ENCODE measurements at places on chromosomes 1 and 21.

DNA sequence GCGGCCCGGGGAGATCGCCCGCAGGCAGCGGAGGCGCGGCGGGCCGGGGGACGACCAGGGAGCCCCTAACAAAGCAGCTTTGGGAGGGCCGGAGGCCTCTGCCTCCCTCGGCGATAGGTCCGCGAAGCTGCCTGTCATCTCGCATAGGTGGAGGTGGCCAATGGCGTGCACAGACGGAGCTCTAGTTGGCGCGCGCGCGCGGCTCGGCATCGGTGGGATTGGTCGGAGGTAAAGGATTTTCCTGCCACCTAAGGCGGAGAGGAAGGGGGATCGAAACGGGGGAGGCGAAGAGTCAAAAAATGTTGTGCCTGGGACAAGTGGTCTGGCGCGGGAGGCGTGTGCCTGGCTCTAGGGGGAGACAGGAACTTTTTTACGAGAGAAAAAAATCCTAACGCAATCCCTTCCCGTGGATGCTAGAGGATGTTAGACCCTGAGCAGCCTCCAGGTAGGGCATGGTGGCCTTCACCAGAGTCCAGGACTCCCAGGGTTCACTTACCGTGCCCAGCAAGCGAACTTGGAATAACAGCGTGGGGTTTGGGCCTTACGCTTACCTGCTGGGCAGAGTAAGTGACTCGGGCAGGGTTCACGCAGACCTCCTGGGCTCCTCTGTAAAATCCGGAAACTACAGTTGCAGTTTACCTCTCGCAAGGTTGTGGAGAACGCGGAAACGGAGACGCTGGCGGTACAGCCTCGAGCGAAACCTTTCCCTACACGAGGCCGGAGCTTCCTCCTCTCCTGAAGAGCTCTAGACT, 99.9 kb upstream of the SOD1 start:
- peak; percentile 89 for DNase-seq

GRCh38 chr1:155499953-155500639, 62.5 kb downstream of the ASH1L start:
- DNase-seq: peak; percentile 18

DNA sequence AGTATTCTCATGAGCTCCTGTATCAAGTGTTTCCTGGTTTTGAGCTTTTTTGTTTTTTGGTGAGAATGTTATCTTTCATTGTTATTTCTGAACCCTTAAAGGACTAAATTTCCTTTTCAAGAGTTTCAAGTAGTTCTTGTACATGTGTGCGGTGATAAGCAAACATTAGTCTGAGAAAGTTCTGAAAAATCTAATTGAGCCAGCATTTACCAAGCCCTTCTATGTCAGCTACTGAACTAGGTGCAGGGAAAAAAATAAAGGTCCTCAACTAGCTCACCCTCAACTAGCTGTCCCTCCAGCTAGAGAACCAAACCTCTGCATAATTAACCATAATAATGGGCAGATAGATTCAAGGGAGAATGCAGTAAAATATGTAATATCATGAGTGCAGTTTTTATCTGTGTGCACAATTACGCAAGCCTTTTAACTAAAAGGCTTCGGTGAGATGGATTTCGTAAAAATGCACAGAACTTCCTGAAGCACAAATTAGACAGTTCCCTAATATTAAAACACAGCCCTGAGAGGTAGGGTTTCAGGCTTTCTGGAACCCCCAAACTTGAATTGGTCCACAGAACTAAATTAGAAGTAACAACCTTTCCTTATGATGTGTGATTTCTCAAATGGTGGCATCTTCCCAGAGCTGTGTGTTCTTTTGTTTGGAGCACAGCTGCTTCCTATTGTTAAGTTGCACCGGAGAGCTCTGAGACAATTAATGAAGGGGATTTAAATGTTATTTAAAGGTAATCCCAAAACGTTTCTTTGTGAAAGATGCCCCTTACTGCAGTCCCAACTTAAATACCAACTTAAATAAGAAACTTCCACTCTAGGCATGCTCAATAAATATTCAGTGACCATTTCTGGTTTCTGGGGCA, 165.8 kb downstream of the NFIA start:
- DNase-seq: no peak

- DNase-seq: no peak
Measured at GRCh38 chr1:197152662-197153061, 6.2 kb upstream of the ASPM start.

GRCh38 chr1:209349363-209350308, 233.9 kb upstream of the CAMK1G start:
- DNase-seq: no peak

DNA sequence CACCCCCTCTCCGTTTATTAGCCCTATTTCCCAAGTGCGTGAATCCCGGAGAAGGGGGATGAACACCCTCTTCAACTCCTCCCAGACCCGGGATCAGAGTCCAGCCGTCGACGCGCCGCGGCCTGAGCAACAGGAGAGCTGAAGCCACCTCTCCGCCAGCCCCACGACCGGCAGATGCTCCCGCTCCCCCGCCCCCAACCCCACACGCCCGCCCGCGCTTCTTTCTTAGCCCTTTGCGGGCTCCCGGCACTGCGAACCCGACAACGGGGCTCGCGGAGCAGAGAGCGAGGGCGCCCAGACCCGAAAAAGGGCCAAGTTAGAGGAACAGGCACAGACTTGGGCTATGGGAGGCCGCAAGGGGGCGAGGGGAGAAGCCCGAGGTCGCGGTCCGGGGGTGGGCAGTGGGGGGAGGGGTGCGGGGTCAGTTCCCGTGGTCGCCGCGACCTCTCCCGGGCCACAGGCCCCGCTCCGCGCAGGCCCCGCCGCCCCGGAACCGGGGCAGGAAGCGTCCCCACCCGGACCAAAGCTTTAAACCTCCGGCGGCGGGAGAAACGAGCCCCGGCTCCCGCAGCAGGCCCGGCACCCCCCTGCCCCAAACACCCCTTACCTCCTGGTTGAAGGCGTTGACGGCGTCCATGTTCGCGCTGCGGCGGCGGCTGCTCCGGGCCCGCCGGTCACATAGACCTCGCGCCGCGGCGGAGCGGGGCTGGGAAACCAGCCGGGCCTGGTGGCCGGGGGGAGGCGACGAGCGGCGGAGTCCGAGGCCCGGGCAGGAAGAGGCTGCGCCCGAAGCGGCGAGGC, 662 bp downstream of the SCAF4 start:
- DNase-seq: peak; percentile 64

GRCh38 chr21:36973986-36974850, 7.7 kb upstream of the HLCS start:
- DNase-seq: no peak

DNA sequence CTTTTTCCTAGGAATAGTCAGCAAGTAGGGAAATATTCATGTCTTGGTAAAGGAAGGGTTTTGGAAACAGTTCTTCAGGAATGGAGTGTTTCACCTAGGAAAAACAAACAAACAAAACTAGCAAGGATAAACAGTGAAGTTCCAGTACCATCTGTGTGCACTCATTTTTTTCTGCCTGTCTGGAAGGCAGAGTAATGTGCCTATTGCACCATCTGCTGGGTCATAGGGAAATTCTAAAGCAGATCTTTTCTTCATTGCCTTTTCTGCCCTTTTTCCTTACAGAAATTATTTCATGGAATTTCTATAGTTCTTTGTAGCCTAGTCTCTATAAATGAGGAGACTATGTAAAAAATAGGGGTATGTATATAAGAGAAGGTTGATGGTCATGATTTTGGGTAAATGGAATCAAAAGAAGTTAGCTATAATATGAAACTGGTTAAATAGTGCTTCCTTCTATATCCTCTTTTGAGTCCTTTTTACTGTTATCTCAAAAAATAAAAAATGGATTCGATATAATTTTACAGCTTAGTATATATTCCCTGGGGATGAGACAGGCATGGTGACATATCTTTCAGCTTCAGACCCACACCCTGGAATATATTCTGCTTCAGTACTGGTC, 3.4 kb upstream of the HRNR start:
- DNase-seq: no peak

DNA sequence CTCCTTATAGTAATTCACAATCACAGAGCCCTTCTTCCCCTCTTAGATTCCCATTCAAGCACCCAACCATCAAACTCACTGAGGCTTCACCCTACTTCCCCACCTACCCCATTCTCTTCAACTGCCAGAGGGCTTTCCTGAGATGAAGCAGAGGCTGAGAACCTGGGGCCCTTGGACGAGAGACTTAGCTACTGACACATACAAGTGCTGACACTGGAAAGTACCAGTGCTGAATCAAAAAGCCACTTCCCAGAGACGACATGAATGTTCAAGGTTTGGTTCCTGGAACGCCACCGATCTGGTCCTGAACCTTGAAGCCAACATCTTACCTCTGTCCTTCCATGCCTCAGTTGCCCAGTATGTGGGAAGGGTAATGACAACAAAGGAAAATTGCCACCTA, 16.6 kb upstream of the RAP1A start:
- DNase-seq: no peak

DNA sequence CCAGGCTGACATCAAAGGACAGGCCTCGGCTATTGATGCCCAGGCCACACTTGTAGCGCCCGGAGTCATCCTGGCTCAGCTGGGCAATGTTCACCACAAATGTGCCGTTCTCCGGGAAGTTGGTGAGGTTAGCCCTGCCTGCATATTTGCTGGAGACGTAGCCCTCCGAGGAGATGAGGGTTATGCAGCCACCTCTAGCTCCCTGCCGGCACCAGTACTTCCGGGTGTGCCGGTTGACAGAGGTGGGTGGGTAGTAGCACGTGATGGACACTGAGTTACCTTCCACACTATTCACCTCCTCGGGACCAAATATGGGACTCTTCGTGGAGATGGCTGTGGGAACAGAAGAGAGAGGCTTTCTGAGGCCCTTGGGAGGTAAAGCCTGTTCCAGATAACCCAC, 7.1 kb downstream of the PIGR start:
- DNase-seq: no peak

DNA sequence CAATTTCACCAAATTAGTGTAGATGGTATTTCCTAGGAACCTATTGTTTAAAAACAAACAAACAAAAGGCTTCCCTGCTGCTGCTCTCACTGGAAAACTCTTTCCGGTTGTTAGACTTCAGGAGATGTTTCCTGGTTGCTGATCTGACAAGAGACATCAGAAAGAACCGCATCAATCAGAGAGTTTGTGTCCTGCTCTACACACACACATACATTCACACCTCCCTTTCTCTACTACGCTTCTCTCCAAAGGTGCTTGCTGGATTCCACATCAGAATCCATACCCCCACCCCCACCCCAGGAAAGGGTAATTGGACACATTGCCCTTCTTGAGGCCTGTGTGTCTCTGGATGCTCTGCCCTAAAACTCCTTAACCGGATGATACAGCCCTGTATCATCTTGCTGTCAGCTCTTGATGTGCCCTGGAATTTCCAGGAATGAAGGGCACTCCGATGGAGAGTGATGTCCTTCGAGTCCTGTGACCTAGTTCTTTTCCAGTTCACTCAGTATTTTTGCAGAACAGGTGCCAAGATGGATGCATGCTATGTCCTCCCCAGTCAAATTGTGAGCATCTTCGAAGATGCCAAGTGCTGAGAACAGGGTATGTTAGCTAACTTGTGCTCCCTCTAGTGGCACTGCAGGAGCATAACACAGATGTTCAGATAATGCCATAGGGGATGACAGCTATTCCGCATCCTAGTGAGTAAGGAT, 113.7 kb upstream of the SLC35F3 start:
- no peak for DNase-seq

DNA sequence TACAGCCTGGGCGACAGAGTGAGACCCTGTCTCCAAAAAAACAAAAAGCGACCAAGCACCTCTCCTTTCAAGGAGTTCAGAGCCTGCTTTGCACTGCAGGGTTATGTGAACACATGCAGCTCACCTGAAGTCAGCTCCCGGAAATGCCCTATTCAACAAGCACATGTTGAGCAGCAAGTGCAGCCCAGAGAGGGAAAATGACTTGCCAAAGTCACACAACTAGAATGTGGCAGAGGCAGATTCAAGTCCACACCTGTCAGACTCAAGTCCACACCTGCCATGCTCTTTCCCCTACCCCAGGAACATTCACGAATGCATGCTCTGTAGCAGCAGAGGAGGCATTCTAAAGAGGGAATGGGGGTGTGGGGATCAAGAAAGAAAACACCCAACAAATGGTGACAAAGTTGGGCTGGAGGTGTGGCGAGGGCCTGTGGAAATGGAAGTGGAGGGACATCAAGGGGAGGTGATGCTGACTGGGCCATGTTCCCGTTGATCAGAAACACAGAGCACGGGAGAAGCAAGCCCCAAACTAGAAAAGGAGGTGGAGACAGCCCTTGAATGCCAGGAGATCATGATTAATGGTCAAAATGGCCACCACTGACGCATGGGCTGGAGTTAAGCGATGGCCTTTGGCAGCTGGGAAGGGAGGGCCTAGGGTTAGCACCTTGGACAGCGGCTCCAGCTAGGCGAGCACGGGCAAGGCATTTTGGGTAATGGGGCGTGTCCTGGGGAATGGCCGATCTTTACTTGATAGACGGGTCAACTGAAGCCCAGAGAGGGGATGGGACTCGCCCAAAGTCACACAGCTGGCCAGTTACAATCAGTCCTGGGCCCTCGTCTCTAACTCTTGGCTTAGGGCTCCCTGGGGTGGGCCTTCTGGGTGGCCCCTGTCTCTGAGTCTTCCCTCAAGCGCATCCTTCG, 21.5 kb downstream of the RAP1GAP start:
- no peak for DNase-seq

DNA sequence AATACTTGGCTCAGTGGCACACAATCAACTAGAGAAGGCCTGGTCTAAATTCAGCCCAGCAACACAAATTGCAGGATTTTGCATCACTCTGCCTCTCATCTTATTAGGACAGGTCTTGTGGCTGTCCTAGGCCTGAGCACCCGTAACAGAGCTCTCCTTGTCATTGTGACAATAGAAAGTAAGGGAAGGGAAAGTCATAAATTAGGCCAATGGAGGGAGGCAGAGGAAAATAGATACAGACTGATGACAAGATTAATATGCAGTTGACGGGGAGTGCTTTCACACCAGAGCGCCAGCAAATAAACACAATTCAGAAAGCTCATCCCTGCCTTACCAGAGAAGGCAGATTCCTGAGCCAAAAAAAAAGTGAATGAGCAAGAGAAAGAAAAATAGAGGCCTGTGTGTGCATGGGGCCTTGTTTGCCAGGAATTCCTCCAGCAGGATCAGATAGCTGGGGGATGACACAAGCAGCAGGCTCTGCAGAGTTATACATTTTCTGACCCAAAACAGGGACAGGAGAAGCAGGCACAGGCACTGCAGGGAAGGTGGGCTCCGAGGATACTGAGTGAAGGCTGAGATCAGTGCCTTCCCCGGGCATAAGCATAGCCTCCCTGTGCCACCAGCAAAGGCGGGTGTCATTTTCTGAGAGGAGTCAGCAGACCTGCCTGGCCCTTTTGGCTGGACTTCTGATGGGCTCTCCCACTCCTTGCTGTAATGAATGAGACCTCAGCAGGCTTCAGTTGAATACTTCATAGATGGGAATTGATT, 110.0 kb upstream of the SPAG17 start:
- no peak for DNase-seq

DNA sequence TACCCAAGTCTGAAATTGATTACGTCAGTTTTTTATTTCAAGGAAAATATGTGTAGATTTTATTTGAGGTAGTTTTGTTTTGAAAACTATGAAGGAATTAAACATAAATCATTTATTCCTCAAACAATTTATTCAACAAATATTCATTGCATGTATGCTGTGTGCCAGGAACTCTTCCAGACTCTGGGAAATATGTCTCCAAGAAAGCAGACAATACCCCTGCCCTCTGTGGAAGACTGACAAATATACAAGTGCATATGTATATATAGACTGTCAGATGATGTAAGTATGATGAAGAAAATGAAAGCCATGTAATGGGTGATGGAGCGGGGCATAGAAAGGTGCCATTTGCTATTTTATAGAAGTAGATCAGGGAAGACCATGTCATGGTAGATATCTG, 889.5 kb downstream of the USP25 start:
- no peak for DNase-seq
